ENCODE measurements at places on chromosomes 5 and 9.

GRCh38 chr5:35087991-35088390 lies 40.2 kb upstream of the AGXT2 start:
- no peak for DNase-seq

GRCh38 chr9:2838371-2839000 lies 5.4 kb downstream of the PUM3 start:
- peak; percentile 54 for DNase-seq

DNA sequence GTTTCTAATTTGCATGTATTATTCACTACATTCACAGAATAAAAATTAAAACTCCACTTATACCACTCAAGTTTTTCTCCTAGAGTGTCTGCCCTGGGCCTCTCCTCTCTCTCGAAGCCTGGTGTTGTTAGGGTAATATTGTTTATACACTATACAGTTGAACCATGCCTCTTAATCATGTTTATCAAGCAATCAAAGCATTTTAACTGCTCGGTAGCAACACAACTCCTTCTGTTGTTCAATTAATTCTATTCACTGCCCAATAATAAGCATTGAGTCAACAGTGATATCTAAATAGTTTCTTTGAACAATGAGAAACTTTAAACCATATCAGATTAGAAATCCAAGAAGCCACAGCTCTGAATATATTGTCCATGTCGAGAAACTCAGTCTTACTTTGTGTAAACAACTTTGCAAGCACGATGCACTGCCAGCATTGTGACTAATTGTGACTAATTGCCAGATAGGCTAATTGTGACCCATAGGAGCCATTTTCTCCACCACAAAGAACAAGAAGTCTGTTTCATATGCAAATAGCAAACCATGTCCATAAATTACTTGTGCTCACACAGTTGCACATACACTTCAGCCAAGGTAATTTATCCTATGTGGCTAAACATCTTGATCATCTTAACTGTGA lies at the start of gene DNAH5:
DNAH5 (minus strand) TSS at position 129 of the 640 bp plus-strand sequence. CDS start 250 bp downstream, outside the sequence.
- no peak for DNase-seq

- peak; percentile 91 for DNase-seq
Observed at GRCh38 chr5:96855031-96855872, 21.0 kb upstream of the ERAP2 start.

DNA sequence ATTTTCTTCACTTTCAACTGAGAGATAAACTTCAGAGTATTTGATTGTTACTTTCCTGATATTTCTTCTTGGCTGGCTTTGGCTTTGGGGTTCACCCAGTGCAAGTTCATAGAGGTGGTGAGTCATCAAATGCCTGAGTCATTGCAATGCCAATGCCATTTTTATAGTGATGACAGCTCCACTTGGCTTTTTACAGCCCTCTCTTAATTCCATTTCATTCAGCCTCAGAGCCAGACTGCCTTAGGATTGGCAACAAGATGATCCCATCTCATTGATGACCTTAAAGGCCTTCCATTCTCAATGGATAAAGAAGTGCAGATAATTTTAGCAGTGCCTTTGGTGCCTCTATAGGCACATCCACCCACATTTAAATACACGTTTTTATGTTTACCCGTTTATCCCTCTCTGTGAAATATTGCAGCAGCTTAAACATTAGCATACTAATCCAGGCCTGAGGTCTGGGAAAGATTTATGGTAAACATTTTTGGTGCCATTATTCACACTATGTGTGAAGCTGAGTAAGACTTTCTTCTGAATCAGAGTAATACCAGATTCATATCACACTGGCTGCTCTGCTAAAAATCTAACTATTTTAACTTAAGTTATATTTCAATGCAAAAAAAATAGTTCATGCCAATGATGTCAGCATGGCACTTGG lies 88.9 kb upstream of the TYRP1 start:
- no peak for DNase-seq

GRCh38 chr9:93669116-93669957 lies 93.0 kb downstream of the PHF2 start:
- DNase-seq: no peak

DNA sequence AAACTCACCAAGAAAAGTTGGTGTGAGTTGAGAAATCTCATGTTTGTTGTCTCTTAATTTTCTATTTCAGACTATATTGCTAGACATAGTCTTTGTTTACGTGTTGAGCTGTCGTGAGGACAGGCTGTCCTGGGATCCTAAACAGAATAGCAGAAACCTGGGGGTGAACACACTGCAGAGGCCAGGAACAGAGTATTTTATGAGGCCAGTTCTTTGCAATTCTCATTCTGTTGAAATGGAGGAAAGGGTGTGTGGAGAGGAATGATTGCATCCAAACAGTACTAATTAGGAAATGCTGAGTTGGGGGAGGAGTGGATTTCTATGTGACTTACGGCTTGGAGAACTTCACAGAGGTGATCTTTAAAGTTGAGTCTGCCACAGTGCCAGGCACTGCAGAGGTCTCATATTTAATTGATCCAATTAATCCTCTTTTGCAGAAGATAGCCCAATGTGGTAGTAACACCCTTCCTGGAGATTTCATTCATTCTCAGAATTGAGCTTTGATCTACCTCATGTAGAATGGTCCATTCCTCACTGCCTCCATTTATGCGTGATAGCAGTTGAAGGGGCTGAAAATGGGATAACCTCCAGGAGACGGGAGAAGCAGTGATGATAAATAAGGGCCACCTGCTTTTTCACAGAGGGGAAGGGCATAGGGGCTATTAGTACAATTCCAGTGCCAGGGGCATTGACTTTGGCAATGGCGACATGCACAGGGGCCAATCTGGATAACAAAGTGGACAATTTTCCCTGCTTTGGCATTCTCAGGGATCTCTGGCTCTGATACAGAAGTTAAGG lies 84.7 kb upstream of the TNFAIP8 start:
- peak; percentile 69 for DNase-seq

DNA sequence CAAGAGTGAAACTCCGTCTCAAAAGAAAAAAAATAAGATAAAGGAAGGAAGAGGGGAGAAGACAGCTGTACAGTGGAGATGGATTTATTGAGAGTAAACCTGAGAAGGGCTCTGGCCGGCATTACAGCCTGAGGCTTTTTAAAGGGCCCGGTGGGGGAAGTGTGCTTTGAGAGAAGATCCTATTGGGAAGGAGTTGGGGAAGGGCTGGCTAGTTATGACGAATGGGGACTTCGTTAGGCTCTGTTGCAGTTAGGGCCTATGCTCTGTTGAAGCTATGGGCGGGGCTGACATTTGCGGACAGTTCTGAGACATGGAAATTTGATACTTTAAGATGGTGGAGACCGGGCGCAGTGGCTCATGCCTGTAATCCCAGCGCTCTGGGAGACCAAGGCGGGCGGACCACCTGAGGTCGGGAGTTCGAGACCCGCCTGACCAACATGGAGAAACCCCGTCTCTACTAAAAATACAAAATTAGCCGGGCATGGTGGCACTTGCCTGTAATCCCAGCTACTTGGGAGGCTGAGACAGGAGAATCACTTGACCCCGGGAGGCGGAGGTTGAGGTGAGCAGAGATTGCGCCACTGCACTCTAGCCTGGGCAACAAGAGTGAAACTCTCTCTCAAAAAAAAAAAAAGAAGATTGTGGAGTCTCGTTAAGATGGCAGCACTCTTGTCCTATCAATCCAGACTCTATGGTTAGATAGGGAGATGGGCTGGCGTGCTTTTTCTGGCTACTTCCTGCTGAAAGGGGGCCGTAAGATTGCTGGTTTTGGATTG lies 33.2 kb downstream of the C9orf50 start:
- no peak for DNase-seq

DNA sequence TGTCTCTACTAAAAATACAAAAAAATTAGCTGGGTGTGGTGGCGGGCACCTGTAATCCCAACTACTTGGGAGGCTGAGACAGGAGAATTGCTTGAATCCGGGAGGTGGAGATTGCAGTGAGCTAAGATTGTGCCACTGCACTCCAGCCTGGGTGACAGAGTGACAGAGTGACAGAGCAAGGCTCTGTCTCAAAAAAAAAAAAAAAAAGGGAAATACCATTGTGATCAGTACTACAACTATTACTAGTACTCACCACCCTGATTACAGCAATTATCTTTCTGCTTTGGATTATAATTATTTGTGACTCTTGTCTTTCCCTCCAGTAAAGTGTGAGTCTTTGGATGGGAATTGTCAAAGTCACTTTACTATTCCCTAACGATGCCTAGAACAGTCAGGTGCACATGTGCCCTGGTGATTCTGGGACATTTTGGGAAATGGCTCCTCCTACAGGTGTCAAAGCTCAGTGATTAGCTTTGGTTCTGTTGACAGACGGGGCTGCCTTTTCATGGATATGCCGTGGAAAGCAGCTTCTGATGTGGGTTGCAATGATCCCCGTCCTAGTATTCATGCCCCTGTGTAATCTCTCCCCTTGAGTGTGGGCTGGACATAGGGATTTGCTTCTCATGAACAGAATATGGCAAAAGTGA lies 31.8 kb upstream of the FRRS1L start:
- DNase-seq: no peak

GRCh38 chr9:19174127-19174912 lies 47.0 kb upstream of the PLIN2 start:
- peak; percentile 96 for DNase-seq

GRCh38 chr5:71974622-71975021 lies 132.7 kb upstream of the MAP1B start:
- no peak for DNase-seq

GRCh38 chr9:122158202-122158601 lies 1.4 kb downstream of the NDUFA8 start:
- DNase-seq: peak; percentile 39

DNA sequence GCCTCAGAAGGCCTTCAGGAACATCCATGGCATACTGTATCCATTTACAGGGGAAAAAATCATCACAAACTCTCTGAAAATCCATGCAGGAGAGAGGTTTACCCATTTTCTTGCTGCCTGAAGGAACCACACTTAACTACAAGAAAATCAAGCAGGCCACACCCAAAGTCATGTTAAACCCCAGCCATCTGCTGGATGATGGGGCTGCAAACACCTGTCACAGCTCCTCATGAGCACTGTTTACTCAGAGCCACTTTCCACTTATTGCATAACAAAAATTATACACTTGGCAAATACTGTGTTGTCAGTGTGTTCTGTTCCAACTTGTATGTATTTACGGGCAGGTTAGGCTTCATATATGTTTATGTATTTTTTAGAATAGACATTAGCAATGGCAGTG lies 35.8 kb downstream of the PPIC start:
- no peak for DNase-seq

DNA sequence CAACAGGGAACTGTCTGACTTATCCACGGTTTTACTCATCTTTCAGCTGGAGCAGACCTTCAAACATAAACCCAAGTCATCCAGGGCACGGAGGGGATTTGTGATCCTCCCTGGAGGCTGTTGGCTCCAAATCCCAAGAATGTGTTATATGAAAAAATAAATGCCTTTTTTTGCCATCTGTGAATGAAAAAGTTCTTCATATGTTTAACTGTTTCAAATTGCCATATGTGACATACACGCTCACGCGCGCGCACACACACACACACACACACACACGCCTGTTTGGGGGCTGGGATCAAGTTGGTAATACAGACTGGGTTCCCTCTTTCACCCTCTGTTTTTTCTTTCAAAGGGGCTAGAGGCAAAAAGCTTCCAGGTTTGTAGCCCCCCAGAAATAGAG lies 164.4 kb upstream of the EFNA5 start:
- DNase-seq: no peak

DNA sequence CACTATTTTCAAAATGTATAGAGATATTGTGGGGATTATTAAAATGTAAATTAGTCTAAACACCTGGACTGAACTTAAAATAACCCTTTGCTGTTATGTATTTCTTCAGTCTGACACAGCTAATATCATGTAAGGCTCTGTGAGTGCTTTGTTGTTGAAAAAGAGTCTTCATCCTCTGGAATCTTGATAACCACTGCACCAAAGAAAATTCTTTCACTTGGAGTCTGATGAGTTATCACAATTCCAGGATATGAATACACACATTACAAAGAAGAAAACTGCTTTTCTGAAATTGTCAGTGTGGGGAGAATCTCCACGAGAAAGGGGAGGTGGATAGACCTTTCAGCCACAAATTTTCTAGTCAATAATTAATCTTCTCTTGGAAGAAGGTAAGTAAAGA lies 42.3 kb upstream of the TARS1 start:
- DNase-seq: no peak

DNA sequence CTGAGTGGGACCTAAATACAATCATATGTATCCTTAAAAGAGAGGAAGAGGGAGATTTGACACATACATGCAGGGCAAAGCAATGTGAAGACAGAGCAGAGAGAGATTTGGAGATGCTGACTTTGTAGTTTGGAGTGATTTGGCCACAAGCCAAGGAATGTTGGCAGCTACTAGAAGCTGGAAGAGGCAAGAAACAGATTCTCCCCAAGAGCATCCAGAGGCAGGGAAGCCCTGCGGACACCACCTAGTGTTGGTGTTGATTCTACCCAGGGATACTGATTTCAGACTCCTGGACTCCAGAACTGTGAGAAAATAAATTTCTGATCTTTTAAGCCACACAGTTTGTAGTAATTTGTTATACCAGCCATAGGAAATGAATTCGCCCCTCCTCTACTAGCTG lies 64.9 kb upstream of the OSMR start:
- DNase-seq: no peak

- no peak for DNase-seq
Observed at GRCh38 chr9:98751210-98751609, 42.5 kb upstream of the GABBR2 start.

GRCh38 chr5:72634444-72634843 lies 127.2 kb upstream of the ZNF366 start:
- DNase-seq: no peak

DNA sequence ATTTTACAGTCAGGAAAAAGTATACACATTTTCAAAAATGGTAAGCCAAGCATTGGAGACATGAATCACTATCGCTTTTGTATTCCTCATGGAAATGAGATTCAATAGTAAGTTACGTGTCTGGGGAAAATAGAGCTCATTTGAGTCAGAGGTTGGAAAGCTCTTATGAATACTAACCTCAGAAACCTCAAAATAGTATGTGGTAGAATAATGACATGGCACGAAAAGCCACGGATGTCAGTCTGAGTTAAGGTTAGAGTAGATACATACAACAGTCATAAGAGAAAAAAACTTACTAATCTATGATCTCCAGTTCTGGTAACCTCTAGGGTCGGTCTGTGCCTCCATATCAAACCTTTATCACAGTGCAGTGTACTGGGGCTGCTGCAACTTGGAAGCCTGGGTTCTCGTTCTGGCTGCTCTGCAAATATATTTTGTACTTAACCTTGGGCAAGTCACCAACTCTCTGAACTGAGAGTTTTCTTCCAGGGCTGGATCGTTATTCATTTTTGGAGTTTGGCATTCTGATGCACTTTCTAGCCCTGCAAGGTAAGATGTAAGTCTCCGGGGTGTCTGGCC lies 31.8 kb downstream of the MAP1B start:
- DNase-seq: no peak

GRCh38 chr9:128807827-128808226 lies 10.5 kb upstream of the ENDOG start:
- DNase-seq: no peak

DNA sequence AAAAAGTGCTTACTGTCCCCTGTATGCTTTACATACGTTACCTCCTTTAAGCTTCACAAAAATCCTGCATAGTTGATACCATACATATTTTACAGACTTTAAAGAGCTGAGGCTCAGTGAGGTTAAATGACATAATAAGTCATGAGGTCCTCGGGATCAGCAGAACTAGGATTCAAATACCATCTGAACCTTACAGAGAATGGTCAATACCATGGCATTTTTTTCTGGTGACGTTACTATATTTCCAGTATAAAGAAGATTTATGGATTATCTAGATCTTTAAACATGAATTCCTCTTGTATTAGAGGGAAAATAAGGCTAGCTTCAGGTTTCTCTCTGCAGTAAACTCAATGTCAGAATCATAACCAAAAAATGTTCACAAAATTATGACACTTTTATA lies 153.7 kb upstream of the GPR151 start:
- DNase-seq: no peak

- no peak for DNase-seq
Observed at GRCh38 chr9:113896713-113897112, 20.6 kb downstream of the ZNF618 start.

GRCh38 chr5:31768784-31769183 lies 129.9 kb downstream of the PDZD2 start:
- DNase-seq: no peak

Data from inflammatory macrophage treated with lipopolysaccharide for 4 hours (primary cell).